ENCODE measurements at places on chromosomes 1 and 21. TPM values are rescaled to one million over a fixed set of nuclear protein-coding genes. Genes with fewer than 3 reads are reported as not detected.

PER3 gene
- total RNA-seq: 2.8 TPM

GRCh38 chr1:163120372-163120771 is 51.2 kb downstream of the RGS4 start:
- H3K27ac ChIP-seq: no peak overlapping the region
- DNase-seq: no peak
- no peaks in the 10 kb centered on the region for H3K27me3 ChIP-seq
- H3K36me3 ChIP-seq: no peaks in the 10 kb centered on the region

- H3K27ac ChIP-seq: no peak overlapping the region
- no peaks in the 10 kb centered on the region for H3K4me1 ChIP-seq
- no peak for DNase-seq
- H3K36me3 ChIP-seq: no peaks in the 10 kb centered on the region
These were observed 159.0 kb upstream of the GALNT2 start for GRCh38 chr1:229907884-229908638.

ACTRT2 gene
- not detected for total RNA-seq

- DNase-seq: no peak
- no peak overlapping the region for H3K4me3 ChIP-seq
- H3K27me3 ChIP-seq: no peaks in the 10 kb centered on the region
- no peaks in the 10 kb centered on the region for H3K36me3 ChIP-seq
These were observed 42.9 kb downstream of the GRIK1 start for GRCh38 chr21:29896884-29897283.

RNU1-1 gene
- total RNA-seq: under 0.01 TPM

TNN gene
- total RNA-seq: not detected

Measured in GM23248 (cell line).